Karpas-422 (cell line): ENCODE measurements at places on chromosomes 16 and 17. TPM values are rescaled to one million over a fixed set of nuclear protein-coding genes. Genes with fewer than 3 reads are reported as not detected.
A peak's percentile ranks its signal among the peaks of the same experiment; 100 is the strongest.

Gene KRTAP4-6
- total RNA-seq: not detected in 2 replicates

Gene MEFV
- total RNA-seq: not detected in 2 replicates

DNA sequence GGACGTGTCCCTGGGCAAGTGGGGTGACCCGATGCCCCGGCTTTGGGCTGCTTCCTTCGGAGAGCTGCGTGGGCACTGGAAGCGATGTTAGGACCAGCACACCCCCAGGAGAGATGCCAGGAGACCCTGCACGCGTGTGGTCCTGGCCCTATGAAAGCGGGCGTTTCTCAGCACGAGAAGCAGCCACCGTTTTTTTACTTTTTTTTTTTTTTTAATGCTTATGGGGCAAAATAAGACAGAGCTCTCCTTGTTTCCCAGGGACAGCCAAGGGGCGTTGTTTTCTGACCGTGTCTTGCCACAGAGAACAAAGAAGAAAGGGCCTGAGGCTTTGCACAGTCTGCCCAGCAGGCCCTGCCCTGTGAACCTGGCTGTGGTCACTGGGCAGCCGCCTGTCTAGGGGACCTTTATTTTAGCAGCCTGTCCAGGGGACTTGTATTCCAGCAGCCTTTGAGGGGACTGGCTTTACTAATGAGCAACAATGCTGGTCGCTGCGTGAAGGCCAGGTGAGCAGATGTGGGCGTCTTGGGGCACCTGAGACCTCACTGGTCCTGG, 996 bp downstream of the SLC25A10 start:
- H3K4me1 ChIP-seq: peaks cover 29% of the 10 kb centered on the region
- DNase-seq: peak; percentile 62
- H3K36me3 ChIP-seq: 0 out of 2 replicates have a peak, but pooled peaks cover 3% of the 10 kb centered on the region
- H3K27me3 ChIP-seq: no peaks in the 10 kb centered on the region
- H3K4me3 ChIP-seq: peak overlapping the region; percentile 90
- H3K27ac ChIP-seq: peak overlapping the region; percentile 11; the same call in 1 of the 2 replicates

DNA sequence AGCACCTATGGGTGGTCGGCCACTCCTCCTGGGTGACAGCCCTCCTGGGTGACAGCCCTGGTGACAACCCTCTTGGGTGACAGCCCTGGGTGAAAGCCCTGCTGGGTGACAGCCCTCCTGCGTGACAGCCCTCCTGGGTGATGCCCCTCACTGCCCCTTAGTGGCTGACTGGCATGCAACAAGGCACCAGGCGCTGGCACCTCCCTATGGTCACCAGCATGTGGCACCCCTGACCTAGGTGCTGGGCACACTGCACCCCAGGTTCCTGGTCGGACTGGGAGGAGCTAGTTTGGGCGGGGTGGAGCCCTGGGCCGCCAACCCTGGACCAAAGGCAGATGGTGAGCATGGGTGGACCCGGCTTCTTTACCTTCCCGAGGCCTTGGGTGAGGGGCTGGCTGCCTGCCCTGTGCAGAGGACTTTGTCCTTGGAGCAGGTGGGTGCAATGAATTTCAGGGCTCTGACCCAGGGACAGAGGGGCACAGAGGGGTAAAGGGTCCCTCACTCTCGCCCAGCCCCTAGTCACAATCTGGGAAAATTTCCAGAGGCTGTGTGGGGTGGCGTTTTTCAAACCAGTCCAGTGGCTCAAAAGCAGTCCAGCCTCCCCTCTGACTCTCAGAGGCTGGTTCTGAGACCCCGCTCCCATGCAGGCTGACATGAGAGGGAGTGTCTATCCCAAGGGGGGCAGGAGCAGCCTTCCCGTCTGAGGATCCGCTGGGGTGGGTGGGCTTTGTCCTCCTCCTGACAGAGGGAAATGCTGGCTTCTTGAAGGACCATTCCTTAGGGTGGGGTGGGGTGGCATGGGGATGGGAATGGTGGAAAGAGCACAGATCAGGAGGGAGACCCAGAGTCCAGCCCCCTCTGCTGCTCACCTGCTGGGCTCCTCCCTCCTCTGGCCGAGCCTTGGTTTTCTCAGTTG, 25.9 kb upstream of the TNFRSF13B start:
- H3K4me1 ChIP-seq: no peaks in the 10 kb centered on the region
- no peaks in the 10 kb centered on the region for H3K36me3 ChIP-seq
- H3K4me3 ChIP-seq: no peak overlapping the region
- H3K27me3 ChIP-seq: no peaks in the 10 kb centered on the region
- no peak overlapping the region for H3K27ac ChIP-seq

- H3K27me3 ChIP-seq: no peaks in the 10 kb centered on the region
- H3K27ac ChIP-seq: no peak overlapping the region
- DNase-seq: no peak
- no peak overlapping the region for H3K4me3 ChIP-seq
- H3K4me1 ChIP-seq: no peaks in the 10 kb centered on the region
Measured at GRCh38 chr17:82246365-82247181, 17.7 kb downstream of the SLC16A3 start.
